NCI-H524 (cell line): ENCODE measurements at places on chromosomes 1 and 21.
A peak's percentile ranks its signal among the peaks of the same experiment; 100 is the strongest.

- DNase-seq, result no peak
Measured at GRCh38 chr1:3078430-3078861, 9.4 kb downstream of the PRDM16 start.

GRCh38 chr1:21651214-21652042, 17.7 kb downstream of the RAP1GAP start:
- DNase-seq, result peak; percentile 23

- DNase-seq, result no peak
Measured at GRCh38 chr1:208090388-208091301, 153.5 kb downstream of the PLXNA2 start.

- no peak for DNase-seq
Measured at GRCh38 chr1:17674726-17675500, 80.2 kb upstream of the ACTL8 start.

DNA sequence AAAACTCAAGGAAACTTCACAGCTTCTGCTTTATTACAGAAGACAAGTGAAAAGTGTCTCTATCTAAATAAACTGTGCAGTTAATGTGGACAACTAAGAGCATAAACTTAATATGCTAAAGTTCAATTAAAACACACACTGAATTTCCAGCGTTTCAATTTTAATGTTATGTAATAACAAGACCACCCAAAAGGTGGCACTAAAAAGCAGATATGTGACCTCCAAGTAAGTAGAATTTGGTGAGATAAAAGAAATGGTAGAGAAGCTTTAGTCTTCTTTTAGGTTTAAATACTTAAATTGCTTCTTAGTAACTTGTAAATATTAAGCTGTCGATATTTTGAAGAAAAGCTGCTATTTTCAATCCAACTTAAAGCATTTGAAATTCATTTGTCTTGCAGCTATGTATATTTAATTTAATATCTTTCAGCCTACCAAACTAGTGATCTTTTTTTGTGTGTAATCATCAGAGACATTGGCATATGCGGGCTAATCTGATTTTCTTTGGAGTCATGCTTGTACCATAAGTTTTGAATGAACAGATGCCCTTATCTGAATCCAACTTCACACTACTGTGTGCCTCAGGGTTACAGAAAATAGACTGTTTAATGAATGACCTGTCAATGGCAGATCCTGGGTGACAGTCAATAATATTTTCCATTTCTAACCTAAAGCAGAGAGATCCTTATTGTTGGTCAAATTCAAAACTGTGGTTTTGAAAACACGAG, 36.5 kb upstream of the ADAMTS1 start:
- DNase-seq, result peak; percentile 55

DNA sequence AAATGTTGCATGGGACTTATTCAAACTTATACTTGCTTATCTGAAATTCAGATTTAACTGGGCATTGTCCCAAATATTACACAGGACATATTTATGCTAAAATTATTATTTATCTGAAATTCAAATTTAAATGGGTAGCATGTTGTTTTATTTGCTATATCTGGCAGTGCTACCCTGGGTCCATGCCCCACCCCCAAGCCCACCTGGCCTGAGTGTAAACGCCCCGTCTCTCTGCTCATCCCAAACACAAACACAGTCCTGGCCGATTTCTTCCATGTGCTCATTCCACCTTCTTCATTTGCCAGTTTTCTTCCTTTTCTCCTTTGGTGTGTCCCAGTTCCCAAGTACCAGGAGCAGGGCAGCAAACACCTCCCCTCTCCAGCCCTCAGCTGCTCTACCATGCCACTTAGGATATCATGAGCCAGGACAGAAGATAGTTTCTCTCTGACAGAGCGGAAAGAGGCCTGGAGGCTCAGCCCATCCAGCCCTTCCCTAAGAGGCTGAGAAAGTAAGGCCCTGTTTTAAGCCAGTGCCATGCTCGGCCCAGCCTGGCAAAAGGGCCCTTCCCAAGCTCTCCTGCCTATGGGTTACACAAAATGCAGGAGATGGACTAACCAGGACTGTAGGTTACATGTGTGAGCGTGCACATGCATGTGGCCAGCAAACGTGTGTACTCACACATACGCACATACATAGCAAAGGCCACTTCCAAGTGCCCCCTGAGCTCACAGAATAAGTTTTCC, 69.5 kb downstream of the UBE2T start:
- DNase-seq, result no peak

GRCh38 chr1:160935527-160936258, 18.9 kb downstream of the ITLN2 start:
- no peak for DNase-seq

DNA sequence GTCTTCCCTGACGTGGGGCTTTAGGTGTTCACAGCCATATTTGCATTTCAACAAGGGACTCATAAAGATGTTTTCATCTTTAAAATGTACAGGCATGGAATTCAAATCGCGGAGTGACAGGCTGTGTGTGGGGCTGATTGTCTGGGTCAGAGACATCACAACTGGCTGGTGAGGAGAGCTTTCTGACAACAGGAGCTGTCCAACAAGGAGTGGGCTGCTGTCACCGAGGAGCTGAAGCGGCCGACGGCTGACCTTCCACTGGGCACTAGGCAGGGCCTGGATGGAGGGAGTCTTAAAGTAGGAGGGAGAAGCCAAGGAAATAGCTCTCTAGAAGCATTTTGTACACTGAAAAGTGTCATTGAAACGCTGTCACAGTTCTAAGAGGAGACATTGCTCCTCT, 30.5 kb upstream of the SCMH1 start:
- DNase-seq, result no peak

DNA sequence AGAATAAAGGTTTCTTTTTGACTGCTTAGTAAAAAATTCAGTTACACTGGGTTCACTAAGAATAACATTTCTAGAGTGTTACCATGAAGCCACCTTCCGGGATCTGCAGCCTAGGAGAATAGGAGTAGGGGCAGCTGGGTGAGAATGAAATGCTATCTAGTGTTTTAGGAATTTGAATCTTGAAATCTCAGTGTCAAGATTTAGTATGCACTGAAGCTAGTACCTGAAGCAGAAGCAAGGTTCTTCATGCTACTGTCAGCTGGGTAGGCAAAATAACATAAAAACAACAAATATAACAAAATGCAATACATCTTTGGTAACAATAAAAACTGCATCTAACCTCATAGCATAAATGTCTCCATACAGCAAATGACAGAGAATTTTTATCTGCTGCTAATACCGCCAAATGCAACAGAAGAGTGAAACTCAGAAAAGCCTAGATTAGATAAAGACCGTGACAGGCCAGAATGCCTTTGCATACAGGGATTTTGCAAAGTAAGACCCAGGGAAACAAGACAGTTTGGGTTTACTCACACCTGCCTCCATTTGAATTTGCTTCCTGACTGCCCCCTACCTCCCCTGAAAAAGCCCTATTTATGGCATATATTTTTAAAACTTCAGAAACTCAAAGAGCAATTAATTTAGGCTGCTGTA, 58.2 kb downstream of the GADD45A start:
- no peak for DNase-seq

DNA sequence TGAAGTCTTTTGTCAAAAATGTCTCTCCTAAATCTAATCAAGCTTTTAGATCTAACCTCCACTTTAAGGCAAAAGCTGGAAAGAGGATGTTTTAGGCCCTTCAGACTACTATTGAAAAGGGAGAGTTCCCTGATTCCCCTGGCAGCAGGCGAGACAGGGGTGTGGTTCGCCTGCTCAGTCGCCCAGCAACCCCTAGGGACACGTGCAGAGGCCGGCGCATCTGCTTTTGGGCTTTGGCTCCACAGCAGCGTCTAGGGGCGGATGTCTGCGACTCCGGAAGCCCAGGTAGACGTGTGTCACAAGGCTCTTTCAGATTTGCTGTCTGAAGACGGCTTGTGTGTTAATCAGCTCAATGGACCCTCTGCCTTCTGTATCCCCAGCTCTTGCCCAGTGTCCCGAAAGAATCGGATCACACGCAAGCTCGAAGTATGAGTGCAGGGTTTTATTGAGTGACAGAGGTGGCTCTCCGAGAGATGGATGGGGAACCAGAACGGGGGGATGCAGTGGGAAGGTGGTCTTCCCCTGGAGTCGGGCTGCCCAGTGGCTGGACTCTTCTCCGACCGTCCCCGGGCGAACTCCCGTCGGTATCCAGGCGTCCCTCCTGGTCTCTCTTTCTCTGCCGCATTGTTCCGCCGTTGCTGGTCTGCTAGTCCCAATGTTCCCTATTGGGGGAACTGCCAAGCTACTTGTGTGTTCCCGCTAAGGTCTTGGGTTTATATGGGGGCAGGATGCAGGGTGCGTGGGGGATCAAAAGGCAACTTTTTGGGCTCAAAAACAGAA, 45.5 kb downstream of the OLFML2B start:
- no peak for DNase-seq

DNA sequence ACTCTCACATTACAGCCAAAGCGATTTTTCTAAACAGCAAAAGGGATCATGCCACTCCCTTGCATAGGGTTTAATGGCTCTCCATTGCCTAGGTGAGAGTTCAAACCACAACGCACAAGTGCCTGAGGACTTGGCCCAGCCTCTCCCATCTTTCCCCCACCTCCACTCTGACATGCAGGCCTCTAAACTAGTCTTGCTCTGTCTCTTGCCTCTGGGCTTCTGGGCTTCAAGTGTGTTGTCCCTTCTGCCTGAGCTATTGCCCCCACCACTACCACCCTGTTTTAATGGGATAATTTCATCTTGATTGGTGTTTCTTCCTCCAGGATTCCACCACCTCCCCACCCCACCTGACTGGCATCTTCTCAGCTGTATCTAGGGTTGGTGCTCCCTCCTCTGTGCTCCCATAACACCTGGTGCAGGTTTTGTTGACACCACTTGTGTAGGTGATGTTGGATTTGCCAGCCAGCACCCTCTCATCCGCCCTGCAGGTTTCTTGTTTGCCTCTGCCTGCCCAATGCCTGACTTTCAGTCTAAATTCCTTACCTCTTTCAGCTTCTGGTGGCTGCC, 2.7 kb upstream of the ZBTB21 start:
- DNase-seq, result peak; percentile 6

- no peak for DNase-seq
Measured at GRCh38 chr21:42989816-42990650, 15.7 kb downstream of the PKNOX1 start.

GRCh38 chr1:14238472-14239307, 359.8 kb upstream of the KAZN start:
- DNase-seq, result no peak

- peak; percentile 27 for DNase-seq
Measured at GRCh38 chr1:200258447-200259375, 151.1 kb downstream of the ZNF281 start.

GRCh38 chr1:207826557-207827487, 75.0 kb downstream of the CD46 start:
- DNase-seq, result no peak

DNA sequence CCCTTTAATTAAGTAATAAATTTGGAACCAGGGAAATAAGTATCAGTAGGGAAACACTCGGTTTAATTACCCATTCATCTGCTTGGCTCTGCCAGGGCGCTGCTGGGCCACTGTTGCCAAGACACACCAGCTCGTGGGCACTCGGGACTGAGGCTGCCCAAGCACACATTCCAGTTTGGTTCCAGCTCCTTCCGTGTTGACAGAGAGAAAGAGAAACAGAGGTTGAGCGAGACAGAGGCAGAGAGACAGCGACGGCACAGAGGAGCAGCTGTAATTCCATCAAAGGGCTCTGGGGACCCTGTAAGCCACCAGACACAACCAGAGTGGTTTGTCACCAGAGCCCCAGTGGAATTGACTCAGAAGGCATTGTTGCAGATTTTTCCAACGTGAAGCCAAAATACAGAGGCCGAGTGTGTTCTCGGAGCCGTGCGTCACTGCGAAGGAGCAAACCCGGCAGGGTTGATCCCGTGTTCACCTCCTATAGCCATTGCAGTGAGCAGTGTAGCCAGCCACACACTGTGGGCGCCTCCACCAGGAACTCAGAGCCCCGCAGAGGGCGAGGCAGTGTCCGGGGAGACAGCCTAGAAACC, 33.5 kb downstream of the SYF2 start:
- DNase-seq, result no peak

- DNase-seq, result no peak
Measured at GRCh38 chr1:215476541-215476940, 90.6 kb upstream of the KCTD3 start.

GRCh38 chr1:101131239-101131843, 105.5 kb upstream of the S1PR1 start:
- DNase-seq, result no peak

DNA sequence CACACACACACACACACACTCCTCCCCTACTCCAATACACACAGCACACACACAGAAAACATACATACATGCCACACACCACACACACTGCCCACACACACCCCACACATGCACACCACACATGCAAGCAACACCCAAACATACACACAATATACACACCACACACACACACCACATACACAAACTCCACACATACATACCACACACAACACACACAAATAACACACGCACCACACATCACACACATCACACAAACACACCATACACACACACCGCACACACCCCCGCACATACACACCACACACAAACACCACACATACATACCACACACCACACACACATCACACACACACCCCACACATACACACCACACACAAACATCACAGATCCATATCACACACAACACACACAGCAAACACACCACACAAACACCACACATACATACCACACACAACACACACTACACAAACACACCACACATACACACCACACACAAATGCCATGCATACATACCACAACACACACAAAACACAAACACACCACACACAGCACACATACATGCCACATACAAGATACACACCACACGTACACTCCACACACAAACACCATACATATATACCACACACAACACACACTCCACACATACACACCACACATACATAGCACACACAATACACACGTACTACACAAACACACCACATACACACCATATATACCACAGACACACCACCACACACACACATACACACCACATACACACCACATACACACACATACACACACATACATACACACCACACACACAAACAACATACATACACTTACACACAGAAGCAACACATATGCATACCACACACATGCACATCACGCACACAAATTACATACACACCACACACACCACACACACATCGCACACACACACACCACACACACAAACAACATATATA, 932 bp upstream of the RAB7B start:
- no peak for DNase-seq

DNA sequence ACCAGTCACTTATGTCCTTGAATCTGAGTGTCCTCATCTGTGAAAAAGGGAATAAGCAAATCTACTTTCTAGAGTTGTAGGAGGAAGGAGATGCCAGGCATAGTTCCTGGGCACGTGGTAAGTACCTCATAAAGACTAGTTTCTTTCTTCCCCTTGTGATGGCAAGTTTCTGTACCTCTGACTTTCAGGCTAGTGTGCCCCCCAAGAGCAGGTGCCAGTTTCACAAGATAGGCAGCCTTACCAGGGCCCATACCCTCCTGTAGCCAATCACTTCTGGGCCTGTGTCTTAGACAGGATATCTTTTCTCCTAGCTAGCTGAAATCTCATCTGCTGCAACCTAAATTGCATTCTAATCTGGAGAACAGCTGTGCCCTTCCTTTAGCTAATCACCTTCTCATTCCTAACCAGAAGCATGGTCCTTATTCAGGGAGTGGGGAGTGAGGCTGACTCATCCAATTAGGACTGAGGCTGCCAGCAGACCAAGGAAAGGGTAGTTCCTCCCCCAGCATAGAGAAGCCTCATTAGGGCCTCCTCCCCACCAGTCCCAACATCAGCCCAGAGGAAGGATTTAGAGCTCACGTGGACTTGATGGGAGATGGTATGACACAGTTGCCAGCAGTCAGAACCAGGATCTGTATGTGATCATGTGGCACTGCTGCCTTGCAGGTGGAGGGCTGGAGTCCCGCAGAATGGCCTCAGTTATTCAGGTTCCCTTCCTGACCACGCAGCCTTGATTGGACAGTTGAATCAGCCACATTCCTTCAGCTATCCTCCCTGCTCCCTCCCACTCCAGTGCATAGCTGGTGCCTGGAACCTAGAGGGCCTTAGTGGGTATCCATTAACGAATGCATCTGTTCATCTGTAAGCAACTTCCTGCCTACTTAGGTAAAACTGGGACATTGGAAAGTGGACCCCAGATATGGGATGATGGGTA, 7.9 kb downstream of the KLHDC8A start:
- peak; percentile 94 for DNase-seq
